Stimulated activated CD4-positive, alpha-beta T cell treated with anti-CD3 and anti-CD28 coated beads, Interleukin-2, amount 100 ng/mL, for 4 hours (primary cell): ENCODE measurements at places on chromosomes 16 and 17.

- no peak for DNase-seq
Measured at GRCh38 chr17:1343554-1343953, 56.5 kb downstream of the YWHAE start.

DNA sequence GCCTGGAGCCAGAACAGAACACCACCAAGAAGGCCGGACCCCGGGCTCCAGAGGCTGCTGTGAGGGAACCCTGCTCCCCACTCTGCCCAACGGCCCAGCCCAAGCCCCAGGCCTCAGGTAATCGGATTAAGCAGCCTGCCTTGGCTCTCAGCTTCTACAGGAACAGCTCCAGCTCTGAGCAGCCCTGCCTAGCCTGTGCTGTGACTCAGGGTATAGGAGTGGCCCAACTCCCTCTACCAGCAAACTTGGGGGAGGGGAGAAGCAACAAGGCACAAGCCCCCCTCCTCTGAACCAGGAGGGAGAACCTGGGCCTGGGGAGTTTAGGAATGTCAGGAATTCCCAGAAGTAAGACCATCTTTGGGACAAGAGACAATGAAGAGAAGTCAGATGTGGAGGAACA lies 849 bp upstream of the SOX15 start:
- DNase-seq = no peak

DNA sequence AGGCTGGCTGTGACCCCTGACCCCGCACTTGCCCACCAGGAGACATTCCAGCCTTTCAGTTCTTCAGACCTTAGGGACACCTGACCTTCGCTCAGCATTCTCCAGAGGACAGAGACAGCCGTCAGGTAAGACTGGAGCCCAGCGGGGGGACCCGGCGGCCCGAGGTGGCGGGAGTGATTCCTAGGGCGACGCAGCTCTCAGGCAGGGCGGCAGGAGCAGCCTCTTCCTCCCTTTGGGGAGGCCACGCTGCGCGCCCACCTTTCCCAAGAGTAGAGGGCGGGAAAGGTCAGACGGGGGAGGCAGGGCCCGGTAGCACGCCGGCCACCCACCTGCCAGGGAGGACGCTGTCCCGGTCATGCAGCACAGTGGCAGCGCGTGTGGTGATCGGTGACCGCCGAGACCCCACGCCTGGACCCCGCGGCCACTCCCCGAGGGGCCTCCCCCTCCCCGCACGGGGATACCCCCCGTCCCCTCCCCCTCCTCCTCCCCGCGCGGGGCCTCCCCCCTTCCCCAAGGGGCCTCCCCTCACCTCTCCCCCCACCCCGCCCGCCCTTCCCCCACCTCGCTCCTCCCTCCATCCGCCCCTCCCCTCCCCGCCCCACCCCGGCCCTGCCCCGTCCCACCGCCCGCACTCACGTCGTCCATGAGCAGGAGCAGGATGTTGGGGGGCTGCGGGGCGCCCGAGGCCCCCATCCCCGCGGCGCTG lies 472 bp downstream of the GALNS start:
- peak; percentile 9 for DNase-seq

GRCh38 chr16:81005610-81006161 lies 999 bp downstream of the CMC2 start:
- DNase-seq = no peak

GRCh38 chr17:60065867-60066266 lies 12.9 kb downstream of the HEATR6 start:
- no peak for DNase-seq

GRCh38 chr17:77382356-77382911 lies 241.7 kb downstream of the SEC14L1 start:
- no peak for DNase-seq

DNA sequence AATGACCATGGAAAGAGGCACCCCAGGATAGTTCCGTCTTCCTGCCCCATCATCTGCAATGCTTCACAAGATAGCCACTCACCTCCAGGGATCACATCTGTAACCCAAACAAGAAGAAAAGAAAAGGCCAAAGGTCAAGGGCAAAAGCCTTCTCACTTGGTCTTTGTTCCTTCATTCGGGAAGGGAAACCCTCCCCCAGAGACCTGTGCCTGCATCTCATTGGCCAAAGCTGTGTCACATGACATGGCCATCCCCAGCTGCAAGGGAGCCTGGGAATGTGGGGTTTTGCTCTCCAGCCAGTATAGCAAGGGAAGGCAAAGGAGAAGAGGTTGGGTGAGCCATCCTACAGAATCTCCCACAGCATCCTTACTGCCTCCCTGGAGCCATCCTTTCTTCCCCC lies 47.9 kb downstream of the NOL11 start:
- DNase-seq = no peak

DNA sequence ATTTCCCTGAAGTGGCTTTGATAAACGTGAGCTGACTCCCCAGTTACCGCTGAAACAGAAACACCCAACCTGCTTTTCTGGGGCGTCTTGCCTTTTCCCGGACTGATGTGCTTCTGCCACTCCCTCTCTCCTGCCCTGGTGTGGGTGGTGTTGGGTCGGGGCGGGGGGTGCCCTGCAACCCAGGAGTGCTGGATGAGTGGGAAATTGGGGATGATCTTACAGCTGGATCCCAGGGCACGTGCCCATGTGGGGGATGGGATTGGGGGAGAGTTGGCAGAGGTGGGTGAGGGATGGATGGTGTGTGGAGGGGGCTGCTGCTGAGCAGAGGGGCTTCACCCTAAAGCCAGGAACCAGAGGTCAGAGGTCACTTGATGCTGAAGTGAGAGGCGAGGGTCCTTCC lies 28.5 kb downstream of the PGS1 start:
- DNase-seq = no peak

GRCh38 chr17:8326511-8327302 lies 12.9 kb upstream of the ODF4 start:
- no peak for DNase-seq

DNA sequence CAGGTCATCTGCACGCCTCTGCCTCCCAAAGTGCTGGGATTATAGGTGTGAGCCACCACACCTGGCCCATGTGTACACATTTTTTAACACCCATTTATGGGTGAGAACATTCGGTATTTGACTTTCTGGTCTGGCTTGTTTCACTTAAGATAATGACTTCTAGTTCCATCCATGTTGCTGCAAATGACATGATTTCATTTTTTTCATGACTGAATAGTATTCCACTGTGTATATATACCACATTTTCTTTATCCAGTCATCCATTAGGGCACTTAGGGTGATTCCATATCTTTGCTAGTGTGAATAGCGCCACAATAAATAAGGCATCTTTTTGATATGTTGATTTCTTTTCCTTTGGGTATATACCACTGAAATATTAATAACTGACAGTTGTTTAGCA lies 5.6 kb downstream of the ALOX12B start:
- no peak for DNase-seq

- no peak for DNase-seq
Measured at GRCh38 chr17:77499699-77500435, 359.1 kb downstream of the SEC14L1 start.

GRCh38 chr17:43591779-43592562 lies 45.8 kb upstream of the ETV4 start:
- DNase-seq = no peak

DNA sequence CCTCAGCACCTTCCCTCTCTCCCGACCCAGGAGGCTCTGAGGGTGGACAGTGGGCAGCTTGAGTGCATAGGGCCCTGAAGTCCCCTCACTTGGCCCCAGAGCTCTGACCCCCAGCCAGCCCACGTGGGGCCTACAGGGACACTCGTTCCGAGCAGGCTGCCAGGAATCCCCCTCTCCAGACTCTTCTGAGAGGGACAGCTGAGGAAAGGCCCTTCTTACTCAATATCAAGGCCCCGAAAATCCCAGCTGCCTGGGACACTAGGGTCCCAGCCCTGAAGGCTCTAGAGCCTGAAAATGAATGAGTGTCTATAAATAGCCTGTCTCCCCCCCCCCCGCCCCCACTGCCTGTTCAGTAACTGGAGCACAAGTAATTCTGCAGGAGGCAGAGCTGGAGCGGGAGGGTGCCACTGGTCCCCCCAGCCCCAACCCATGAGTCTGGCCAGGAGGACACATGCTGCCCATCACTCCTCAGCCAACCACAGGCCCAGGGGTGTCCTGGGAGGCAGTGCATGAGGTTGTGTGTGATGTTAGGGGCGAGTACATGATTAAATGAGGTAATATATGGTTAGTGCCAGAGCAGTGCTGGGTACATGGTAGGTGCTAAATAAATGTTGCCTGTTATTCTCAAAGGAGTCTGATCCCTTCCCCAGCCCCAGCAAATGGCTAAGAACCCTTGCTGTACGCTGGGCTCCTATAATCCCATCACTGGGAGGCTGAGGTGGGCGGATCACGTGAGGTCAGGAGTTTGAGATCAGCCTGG lies 11.6 kb downstream of the ADAM11 start:
- DNase-seq = no peak

DNA sequence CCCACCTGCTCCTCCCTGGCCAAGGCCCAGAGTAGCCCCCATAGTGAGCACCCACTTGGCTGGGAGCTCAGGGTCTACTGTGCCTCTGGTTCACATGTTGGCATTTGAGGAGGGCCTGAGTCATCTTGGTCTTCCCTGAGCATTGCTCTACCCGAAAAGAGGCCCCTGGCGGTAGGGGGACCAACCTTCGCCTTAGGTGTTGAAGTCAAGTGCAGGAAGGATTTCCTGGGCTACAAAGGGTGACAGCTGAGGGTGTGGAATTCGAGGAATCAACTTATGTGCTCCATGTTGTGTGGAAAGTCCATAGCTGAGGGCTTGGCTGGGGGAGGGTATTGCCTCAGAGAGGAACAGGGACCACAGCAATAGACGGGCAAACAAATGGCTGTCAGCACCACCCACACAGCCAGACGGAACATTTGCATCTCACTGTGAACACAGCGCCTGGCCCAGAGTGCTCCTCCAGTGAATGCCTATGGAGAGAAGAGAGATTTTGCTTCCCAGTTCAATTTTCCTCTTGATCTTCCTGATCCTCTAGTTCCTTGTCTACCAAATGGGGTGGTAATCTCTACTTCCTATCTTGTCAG lies 35.6 kb upstream of the NGFR start:
- DNase-seq = no peak

- DNase-seq = no peak
Measured at GRCh38 chr17:70344386-70345060, 175.2 kb downstream of the KCNJ2 start.

DNA sequence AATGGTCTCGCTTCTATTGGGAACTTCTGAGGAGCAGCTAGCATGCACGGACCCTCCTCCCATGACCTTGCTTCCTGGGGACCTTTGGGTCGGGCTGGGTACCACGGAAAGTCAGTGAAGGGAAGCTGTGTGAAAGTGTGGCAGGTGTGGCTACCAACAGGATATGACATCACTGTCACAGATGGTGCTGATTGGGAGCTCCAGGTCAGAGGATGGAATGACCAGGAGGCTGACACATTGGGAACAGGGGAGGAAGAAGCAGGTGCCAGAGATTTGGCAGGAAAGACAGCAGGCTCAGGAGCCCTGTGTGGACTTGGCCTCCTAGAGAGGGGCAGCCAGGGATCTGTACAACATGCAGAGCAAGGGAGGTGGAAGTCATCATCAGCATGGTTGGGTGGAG lies 34.0 kb downstream of the CPNE2 start:
- DNase-seq = no peak

DNA sequence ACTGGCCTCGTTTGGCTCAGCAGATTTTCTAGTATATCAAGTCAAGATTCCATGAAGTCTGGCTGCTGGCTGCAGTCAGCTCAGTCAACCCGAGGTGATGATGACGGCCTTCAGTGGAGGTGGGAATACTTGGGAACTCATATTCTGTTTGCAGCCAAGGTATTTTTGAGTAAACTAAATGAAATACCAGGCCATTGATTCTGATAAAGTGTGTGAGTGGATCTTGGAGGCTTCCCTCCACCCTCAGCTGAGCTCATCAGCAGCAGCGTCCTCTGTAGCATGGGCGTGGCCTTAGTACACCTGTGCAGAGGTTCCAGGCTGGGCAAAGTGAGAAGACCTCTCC lies 22.0 kb upstream of the TACO1 start:
- DNase-seq = no peak

- no peak for DNase-seq
Measured at GRCh38 chr16:27811881-27812280, 251.6 kb downstream of the GSG1L start.

DNA sequence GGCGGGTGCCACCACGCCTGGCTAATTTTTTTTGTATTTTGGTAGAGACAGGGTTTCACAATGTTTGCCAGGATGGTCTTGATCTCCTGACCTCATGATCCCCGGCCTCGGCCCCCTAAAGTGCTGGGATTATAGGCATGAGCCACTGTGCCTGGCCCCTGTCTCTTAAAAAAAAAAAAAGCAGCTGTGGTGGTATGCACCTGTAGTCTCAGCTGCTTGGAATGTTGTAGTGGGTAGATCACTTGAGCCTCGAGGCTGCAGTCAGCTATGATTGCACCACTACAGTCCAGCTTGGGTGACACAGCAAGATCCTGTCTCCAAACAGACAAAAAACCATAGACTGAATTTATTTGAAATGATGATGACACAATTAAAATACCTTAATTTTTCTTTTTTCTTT lies 24.3 kb downstream of the CDK12 start:
- DNase-seq = no peak

DNA sequence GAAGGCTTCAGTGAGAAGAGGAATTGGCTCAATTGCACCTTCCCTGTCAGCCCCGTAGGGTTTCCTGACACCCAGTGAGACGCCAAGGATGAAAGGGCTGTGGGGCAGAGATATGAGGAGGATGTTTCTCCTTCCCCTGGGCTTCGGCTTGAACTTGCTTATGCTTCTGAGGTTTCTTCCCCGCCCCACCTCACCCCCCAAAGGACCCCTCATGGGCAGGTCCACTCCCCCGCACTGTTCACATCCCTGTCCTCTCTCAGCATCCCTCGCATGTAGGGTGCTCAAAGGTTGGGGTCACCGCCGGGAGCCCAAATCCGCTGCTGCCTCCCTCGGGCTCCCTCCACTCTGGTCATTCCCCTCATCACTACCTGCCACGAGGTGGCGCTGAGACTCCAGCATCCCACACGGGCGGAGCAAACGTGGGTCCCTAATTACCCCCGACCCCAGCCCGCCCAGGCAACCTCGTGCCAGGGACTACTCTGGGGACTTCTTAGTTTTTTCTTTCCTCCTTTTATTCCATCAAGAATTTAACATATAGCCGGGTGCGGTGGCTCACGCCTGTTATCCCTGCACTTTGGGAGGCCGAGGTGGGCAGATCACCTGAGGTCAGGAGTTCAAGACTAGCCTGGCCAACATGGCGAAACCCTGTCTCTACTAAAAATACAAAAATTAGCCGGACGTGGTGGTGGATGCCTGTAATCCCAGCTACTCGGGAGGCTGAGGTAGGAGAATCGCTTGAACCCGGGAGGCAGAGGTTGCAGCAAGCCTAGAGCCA lies 3.3 kb upstream of the TRARG1 start:
- peak; percentile 48 for DNase-seq

GRCh38 chr16:87959391-87959990 lies 8.3 kb downstream of the BANP start:
- no peak for DNase-seq

DNA sequence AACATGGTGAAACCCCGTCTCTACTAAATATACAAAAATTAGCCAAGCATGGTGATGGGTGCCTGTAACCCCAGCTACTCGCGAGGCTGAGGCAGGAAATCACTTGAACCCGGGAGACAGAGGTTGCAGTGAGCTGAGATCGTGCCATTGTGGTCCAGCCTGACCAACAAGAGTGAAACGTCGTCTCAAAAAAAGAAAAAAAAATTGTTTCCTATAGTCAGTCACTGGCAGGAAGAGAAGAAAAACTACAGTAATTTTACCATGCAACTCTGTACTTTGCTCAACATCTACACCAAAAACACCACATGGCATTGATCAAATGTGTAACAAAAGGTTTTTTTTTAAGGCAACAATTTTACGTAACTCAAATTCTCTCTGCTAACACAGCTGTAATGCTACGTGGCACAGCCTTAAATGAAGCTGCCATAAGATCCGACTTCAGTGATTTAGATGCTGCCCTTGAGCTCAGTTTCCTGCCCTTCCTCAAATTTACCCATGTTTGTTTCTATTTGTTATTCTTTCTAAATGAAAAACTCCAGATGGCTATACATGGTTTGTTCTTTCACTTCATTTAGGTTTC lies 40.2 kb downstream of the CNOT1 start:
- DNase-seq = no peak
